ENCODE measurements at places on chromosomes 5 and 9.

GRCh38 chr5:106964132-106964531, 706.6 kb downstream of the EFNA5 start:
- DNase-seq = no peak

DNA sequence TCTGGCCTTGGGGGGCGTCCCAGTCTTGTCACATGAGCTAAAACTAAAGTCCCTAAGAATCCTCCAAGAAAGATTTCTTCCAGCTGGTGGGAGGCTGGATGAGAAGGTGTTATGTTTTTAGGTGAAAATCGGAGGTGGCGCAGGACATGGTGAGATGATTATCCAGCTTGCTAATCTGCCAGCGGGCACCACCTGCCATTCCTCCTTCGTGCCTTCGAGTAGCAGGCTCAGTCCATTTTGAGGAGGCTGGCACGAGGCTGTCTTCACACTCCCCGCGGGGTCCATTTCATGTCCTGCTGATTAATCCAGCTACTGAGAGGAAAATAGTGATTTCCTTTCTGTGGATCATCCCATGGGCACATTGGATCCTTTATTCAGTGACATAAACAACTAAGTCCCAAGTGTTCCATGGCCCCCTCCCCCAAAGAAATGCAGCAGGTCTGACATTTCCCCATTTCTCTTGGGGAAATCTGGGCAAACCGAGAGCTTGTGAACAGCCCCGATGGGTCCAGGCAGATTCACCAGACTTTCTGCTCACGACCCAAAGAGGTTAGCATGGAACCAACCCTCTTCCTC, 38.2 kb upstream of the EXOC3 start:
- no peak for DNase-seq

- no peak for DNase-seq
Observed at GRCh38 chr9:98896632-98897031, 47.1 kb upstream of the COL15A1 start.

DNA sequence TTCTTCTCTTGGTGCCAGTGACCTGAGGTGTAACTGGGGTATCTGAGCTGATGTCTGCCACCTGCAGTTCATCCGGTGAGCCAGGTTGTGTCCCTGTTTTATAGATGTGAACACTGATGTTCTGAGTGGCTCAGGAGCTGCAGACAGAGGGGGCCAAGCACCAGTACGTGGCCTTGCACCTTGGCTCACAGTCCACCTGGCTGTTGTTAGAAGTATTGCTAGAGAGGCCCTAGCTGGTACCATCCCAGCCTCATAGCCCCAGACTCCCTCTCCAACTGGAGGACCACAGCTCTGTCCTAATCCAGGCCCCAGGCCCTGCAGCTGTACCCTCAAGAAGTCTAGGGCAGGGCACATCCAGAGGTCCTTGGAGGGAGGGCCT, 16.2 kb downstream of the PHF2 start:
- DNase-seq = no peak

- no peak for DNase-seq
Observed at GRCh38 chr9:84310883-84311282, 29.7 kb downstream of the SLC28A3 start.

DNA sequence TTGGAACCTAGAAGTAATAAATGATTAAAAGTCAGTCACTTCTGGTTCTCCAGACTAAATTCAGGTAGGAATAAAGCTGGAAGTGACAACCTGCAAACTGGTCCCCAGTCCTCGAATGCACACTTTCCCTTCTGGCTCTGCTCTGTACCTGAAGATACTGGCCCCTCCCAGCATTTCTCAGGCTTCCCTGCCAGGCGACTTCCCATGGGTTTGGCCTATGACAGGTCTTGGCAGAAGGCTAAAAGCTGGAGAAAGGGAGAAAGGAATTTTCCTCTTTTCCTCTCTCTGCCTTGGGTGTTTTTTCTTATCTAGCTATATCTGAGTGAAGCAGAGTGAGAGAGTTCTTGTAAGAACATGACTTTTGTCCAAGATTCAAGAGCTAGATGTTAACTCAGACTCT, 1005.7 kb downstream of the DTWD2 start:
- DNase-seq = no peak

GRCh38 chr9:129336601-129337331, 158.7 kb upstream of the IER5L start:
- DNase-seq = no peak

GRCh38 chr5:132459983-132460838, 30.4 kb downstream of the IRF1 start:
- DNase-seq = no peak
